T-helper 2 cell (primary cell): ENCODE measurements at places on chromosomes 4 and X.

DNA sequence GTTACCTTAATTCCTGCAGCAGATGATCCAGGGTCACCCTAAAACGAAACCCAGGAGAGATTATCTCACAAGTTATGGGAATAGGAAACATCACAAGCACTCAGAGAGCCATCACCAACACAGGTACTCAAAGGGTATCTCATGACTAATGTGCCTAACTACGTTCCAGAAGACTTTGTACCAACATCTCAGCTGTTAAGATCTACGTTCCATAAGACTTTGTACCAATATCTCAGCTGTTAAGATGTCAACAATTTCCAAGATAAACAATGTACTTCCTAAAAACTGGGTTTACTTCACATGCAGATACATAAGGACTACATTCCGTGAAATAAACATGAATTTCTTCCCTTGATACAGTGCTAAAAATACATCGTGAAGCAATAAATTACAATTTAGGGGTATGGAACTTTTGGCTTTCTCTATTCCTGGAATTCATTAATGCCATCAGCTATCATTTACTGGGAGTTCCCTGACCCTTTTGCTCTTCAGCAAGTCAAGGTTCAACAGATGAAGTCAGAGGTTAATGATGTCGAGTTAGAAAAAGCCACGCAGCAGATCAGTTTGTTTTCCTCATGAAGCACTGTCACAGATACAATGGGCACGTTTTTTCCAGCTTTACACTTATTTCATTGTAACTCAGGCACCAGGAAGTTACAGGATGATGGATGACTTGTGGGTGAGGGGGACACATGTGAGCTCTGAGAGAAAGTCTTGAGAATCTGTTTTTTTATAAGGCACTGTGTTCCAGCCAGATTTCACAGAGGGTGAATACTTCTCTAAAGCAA is 127.0 kb upstream of the ETNPPL start:
- no peak for DNase-seq

GRCh38 chr4:67332627-67333026 is 212.7 kb downstream of the CENPC start:
- no peak for DNase-seq

DNA sequence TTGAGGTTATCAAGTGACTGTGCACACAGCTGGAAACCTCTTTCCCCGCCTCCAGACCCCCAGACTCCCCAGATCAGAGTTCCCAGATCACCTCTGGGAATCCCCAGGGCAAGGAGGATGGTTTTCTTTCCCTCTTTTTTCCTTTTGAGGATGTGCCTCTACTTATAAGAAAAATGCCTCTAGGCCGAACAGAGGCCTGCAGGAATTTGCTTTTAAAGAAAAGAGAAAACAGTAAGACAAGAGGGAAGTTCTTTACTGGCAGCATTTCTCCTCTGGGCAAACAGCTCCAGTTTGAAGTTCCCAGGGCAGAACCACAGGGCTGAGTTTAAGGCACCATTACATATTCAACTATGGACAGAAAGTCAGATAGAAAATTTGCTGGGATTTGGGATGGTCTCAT is 837.9 kb upstream of the LCORL start:
- DNase-seq, result no peak

DNA sequence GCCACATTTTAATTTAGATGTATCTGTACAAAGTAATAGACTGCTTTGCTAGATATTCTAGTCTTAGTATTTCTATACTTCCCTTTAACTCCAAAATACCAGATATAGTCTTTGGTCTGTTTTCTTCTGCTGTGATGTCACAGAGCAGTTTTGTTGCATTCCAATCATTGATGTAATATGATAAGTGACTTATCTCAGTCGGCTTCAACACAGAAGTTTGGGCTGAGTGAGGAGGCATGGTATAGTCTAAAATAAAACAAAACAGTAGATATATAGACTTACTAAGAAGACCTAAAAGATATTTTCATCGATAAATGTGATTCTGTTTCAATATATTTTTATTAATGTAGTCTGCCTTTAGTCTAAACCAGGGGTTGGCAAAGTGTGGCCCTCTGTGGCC is 169.9 kb downstream of the DCK start:
- no peak for DNase-seq

- DNase-seq, result no peak
Measured at GRCh38 chr4:186158021-186158813, 33.1 kb upstream of the CYP4V2 start.

DNA sequence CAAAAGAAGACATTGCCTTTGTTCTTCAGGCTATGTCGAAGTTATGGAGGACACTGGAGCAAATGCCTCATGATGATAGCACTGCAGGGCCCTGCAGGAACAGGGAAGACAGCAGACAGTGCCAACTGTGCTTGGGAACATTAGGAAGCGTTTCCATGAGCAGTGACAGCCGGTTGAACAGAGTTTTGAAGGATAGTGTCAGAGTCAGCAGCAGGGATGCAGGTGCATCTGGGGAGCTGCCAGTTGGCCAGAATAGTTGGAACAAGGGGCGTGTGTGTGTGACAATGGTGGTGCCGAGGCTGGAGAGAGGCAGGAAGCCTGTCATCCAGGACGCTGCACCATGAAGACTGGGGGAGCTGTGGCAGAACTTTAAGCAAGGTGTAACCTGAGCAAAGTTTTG is 88.6 kb downstream of the SHROOM3 start:
- no peak for DNase-seq

- DNase-seq, result no peak
Measured at GRCh38 chr4:118033148-118034052, 886 bp upstream of the NDST3 start.

GRCh38 chr4:71026086-71026485 is 32.6 kb downstream of the DCK start:
- no peak for DNase-seq

GRCh38 chrX:15512401-15512965 is 11.9 kb downstream of the BMX start:
- no peak for DNase-seq
